ENCODE measurements at places on chromosomes 3 and 15. TPM values are rescaled to one million over a fixed set of nuclear protein-coding genes. Genes with fewer than 3 reads are reported as not detected.

DUOX1 gene
- 0.27 TPM for total RNA-seq

GRCh38 chr3:9183811-9184460 is 65.5 kb downstream of the SRGAP3 start:
- peak; percentile 69 for DNase-seq

DNA sequence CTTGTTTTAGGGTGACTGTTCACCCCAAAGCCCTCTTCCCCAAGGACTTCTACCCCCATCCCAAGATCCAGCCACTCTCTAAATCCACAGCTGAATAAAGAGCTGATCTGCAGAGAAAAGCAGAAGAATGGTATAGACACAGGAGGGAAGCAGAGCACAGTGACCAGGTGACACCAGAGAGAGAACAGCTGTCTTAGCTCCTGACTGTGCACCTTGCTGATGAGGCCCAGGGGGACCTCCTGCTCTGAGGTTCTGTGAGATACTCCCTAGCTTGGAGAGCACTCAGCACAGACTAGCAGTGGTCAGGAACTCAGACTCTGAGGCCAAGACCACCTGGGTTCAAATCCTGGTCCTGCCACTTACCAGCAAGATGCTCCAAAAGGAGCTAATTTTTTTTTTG is 17.7 kb downstream of the MCF2L2 start:
- no peak for DNase-seq

DNA sequence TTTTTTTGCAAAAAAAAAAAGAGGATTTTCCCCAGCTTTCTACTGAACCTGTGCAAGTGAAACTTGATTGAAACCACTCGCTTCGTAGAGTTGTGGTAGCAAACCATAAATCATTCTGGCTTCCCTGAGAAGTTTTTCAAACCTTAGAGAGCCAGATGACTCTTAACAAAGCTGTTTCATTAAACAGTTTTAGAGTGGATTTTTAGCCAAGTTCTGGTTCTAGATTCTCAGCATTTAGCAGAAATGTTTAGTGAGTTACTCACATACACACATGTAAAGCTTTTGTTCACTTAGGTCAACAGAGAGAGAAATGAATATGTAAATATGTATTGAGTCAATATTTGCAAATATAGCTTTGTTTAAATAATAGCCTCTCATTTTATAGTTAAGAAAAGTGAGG is 18.1 kb upstream of the CCR9 start:
- DNase-seq, result no peak
